Fibroblast of upper back skin (primary cell): ENCODE measurements at places on chromosomes 12 and 14.

- DNase-seq, result no peak
These were observed 8.2 kb downstream of the GNPNAT1 start for GRCh38 chr14:52783206-52783605.

DNA sequence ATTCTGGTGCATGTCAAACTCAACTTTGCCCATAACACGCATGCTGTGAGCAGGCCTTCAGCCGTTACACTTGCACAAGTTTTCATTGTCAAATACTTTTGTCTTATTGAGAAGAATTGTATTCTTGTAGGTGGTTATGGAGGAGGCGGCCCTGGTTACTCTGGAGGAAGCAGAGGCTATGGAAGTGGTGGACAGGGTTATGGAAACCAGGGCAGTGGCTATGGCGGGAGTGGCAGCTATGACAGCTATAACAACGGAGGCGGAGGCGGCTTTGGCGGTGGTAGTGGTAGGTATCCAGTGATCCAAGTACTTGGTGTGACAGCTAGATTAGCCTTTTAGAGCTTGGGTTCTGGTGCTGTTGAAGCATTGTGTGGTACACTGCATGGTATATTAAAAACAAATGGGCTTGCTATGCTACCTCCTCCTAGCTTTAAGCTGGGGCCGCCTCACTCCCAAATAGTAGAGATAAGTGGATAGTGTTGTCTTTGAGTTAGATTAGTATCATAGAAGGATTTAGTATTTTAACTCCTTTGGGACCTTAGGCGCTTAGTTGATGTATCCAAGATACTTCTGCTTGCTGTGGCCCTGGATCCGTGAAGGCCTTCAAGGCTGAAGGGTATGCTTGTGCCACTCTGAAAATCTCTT is 2.5 kb downstream of the HNRNPA1 start:
- no peak for DNase-seq

DNA sequence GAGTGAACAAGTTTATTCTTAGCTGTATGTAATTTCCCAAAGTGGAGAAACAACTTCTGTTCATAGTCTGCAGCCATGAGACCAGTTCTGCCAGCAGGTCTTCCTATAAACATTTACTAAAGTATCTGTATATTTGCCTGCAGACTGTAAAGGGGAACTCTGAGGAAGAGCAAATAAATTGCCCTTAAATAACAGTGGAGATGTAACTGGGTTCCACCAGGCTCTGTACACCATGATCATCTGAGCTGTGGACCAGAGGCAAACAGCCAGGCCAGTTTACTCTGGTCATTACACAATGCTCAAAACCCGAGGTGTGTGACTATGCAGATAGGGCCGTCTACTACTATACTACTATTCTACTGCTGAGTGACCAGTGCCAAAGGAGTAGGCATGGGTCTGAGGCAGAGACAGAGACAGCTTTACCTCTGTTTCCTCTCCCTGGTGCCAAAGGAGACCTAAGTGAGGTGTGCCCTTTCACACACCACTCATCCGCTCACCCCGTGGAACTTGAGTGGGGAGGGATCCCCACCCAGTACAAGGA is 21.1 kb upstream of the CERS5 start:
- peak; percentile 36 for DNase-seq

GRCh38 chr12:102992297-102992696 is 34.8 kb downstream of the ASCL1 start:
- DNase-seq, result no peak

DNA sequence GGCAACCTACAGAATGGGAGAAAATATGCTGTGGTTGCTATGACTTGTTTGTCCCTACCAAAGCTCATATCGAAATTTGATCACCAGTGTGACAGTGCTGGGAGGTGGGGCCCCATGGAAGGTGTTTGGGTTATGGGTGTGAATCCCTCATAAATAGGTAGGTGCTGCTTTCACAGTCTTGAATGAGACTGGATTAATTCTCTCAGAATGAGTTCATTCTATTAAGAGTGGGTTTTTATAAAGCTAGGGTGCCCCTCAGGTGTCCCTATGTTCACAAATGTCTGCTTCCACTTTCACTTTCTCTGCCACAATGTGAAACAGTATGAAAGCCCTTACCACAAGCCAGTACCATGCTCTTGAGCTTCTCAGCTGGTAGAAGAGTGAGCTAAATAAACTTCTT is 133.5 kb downstream of the CPNE8 start:
- no peak for DNase-seq

GRCh38 chr12:16472631-16473030 is 125.2 kb downstream of the MGST1 start:
- no peak for DNase-seq

GRCh38 chr12:114368685-114369452 is 37.1 kb downstream of the TBX5 start:
- DNase-seq, result no peak

- DNase-seq, result no peak
These were observed 5.6 kb downstream of the WASHC4 start for GRCh38 chr12:105113094-105113493.

GRCh38 chr12:96176575-96176974 is 17.6 kb upstream of the ELK3 start:
- no peak for DNase-seq

DNA sequence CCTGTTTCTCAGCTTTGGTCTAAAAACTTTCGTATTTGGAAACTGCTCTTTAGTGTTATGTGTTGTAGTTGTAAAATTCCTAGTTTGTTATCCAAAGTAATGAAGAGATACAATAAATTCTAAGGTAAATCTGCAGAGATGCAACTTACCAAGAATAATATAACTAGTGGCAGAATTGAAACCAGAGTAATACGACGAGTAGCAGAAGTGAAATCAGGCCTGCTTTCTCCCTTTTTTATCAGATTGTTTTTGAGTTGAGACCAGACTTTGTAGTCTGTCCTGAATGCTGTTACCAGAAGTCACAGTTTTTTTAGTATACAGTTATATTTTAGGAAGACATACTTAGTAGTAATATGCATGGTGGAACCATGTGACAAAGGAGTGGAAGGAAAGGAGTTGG is 12.5 kb downstream of the PAPOLA start:
- DNase-seq, result no peak

DNA sequence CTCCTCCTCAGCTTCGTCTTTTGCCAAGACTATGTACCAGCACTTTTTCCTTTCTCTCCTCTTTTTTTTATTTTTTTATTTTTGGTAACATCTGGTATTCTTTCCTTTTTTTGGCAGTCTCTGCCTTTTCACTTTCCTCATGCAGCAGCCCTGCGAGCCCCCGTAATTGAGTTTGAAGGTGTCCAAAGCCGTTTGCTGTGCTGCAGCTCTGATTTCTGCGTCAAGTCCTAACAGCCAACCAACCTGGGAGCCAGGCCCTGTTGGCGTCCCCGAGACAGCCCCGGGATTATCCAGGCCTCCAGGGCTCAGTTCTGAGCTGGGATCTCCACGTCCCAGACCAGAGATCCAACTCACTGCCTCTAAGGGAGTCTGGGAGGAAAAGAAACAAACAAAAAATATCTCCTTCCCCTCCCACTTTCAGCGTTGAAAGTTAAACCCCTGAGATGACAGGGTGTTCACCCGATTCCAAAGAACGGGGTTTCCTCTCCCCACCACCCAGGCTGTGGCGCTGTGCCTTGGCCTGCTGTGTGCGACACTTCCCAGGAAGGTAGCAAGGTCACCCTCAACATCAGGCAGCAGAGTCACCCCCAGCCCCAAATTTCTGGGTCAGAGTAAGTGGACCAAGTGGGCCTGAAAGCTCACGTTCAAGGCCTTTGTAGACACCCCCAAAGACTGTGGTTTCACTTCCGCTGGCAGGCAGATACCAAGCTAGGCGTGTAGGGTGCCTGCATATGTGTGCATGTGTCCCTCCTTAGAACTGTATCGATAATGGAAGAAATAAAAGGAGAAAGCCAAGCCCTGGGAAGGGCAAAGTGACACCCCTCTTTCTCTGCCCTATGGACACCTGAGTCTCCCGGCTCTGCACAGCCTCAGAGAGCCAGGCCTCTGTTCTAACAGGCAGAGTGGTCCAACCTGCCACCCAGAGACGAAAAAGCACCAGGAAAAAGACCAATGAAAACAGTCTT is 11.1 kb downstream of the BCL11B start:
- no peak for DNase-seq

GRCh38 chr12:12010277-12011039 is 60.3 kb upstream of the BCL2L14 start:
- DNase-seq, result peak; percentile 88

DNA sequence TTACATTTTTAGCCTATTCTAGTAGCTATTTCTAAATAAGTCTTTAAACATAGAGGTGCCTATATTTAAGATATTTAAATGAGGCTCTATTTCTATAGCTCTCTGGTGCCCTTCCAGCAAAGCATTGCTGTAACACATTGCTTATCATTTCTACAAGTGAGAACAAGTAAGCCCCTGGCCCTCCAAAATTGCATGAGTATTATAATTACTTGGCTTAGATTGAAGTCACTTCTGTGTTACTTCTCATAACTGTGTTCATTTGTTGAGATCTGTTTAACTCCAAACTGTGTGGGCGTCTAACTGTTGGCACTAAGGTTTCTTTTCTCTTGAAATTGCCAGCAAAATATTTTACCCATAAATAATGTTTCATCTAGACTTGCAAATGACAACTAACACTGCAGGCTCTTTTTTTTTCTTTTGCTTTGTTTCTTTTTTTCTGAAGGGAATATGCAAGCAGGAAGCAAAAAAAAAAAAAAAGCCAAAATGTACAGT is 66.5 kb downstream of the DAD1 start:
- DNase-seq, result no peak

GRCh38 chr14:95003099-95003960 is 154.0 kb downstream of the DICER1 start:
- no peak for DNase-seq

- DNase-seq, result peak; percentile 63
These were observed 300.1 kb downstream of the C12orf50 start for GRCh38 chr12:87728931-87729593.

- no peak for DNase-seq
These were observed 62.7 kb upstream of the TSPAN11 start for GRCh38 chr12:30863839-30864238.

- no peak for DNase-seq
These were observed 91.1 kb downstream of the PLXNC1 start for GRCh38 chr12:94239332-94239993.

DNA sequence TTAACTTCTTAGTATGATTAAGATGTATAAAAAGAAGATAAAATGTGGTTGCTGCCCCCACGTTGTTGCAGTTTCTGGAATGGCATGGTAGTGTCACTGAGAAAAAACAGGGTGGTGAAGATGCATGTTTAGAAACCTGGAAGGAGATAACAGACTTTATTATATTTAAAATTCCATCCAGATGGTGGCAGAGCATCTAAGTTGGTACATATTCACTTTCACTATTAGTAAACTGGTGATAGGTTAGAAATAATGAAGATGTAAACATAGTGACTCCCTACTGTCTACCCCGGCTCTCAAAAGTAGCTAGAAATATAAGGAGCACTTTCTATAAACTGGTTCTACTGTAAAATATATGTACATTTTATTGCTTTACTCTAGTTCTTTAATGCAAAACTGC is 279.3 kb downstream of the NPAS3 start:
- no peak for DNase-seq

- no peak for DNase-seq
These were observed 96.8 kb upstream of the IFNG-AS1 start for GRCh38 chr12:67892259-67893021.

DNA sequence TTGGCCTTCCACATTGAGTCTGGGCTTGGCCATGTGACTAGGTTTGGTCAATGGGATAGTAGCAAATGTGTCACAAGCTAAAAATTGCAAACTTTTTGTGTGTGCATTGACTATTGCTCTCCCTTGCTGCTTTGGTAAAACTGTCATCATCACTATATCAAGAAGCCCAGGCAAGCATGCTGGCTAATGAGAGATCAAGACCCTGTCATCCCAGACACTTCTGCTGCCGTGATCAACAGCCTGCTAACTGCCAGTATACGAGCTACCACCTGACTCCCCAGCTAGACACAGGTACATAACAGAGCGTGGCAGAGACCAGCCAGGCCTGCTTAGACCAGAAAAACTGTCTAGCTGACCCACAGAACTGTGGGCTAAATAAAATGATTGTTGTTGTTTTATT is 456.7 kb upstream of the DCN start:
- no peak for DNase-seq

- no peak for DNase-seq
These were observed 356.5 kb downstream of the DAD1 start for GRCh38 chr14:22232486-22232885.

DNA sequence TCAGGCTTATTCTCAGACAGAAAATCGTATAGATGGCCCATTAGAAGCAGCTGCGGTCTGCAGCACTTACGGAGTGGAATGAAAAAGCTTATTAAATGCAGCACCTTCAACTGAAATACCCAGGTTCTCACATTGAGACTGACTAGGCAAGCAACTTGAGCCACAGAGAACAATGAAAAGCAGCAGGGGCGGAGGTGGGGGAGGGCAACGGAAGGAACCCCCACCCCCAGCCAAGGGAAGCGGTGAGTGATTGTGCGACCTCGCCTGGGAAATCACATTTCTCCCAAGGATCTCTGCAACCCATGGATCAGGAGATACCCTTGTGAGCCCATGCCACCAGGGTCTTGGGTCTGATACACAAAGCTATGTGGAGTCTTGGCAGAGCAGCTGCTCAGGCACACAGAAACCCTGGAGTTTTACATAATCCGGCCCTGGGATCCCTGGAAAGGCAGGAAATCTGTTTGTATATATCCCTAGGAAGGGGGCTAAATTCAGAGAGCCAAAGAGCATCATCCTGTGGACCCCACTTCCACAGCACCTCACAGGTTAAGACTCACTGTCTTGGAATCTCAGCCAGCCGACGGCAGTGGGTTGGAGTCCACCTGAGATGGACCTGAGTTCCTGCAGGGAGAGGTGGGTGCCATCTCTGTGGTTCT is 38.1 kb downstream of the PZP start:
- no peak for DNase-seq

DNA sequence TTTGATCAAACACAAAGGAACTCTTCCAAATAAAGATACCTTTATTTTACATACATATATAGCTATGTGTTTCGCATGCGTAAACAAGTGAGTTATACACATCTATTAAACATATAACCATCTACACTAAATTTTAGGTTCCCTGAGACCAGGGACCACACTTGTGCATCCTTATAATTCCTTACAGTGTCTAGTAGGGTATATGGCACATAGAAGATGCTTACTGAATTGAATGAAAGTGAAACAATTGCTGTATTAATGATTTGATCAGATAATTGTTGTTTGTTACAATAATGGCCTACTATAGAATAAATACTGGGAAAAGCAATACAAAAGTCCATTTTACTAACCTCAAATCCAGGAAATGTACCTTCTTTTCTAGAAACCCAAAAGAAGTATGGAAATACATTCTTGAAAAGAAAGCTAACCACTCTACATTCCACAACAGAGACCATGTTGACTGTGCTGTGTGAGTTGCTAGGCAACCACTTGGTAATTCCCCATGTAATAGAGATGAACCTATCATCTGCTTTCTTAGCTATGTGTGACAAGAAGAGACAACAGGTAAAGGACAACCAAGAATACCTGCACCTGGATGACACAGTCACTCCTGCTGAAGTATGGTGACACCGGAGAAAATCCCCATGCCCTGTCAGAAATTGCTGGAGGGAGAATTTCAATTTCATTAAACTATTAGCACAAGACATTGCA is 11.9 kb upstream of the CIPC start:
- DNase-seq, result peak; percentile 39

DNA sequence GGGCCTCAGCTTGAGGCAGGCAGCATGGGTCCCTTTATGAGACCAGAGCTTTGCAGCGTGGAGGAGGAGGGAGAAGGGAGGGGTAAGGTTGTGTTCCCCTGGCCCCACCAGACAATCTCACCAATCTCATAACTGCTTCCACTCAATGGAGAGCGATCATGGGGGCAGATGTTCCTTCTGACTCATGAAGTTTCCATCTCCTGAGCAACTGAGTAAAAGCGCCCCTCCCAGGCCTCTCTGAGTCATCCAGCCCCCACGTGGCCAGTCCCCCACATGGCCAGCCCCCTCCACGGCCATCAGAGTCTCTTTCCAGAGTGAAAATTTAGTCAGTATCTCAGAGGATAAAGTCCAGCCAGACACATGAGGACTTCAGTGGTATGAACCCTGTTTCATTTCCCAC is 39.2 kb upstream of the PLXNC1 start:
- DNase-seq, result peak; percentile 66
